ENCODE measurements at places on chromosomes 5 and 9.

GRCh38 chr5:151615431-151615830, 24.3 kb upstream of the FAT2 start:
- no peak for DNase-seq

GRCh38 chr9:137694962-137695875, 76.4 kb downstream of the EHMT1 start:
- DNase-seq, result no peak

DNA sequence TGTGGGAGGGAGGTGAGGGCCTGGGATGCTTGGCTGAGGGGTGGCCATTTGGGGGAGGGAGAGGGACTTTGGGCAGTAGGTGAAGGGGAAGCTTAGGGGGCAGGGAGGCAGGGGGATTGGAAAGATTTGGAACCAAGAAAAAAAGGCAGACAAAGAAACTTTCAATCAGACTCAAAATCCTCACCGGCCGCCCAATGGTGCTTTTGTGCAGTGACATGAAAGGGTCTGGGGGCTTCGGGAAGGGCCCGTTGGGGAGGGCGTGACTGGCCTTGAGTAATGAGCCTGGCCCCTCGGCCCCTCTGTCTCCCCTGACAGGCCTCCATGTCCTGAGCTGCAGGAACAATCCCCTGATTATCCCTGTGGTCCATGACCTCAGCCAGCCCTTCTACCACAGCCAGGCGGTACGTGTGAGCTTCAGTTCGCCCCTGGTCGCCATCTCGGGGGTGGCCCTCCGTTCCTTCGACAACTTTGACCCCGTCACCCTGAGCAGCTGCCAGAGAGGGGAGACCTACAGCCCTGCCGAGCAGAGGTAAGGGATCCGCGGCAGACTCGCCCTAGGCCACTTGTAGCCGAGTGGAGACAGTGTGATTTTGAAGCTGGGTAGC, 181.1 kb downstream of the PAPPA start:
- no peak for DNase-seq

DNA sequence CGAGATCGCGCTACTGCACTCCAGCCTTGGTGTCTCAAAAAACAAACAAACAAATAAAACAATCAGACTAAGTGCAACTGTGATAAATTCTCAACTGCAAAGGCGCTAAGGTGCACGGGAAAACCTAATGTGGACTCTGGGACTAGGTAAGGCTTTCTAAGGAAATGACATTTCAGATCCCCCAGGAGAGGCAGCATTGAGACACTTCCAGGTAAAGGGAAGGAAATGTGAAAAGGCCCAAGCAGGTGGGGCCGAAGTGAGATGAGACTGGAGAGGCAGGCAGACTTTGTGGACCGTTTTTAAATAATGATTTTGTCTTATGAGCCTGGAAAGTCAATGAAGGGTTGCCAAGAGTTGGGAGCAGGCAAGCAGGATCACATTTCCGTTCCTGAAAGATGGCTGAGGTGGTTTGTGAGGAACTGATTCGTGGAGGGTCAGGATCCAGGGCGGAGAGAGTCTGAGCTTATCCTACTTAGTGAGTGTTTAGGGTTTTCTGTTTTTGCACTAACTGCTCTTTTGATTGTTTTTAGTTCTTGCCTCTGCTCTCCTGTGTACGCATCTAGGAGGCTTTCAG, 2.0 kb upstream of the APBA1 start:
- DNase-seq, result no peak

GRCh38 chr9:83601463-83601862, 21.5 kb upstream of the IDNK start:
- DNase-seq, result no peak

- no peak for DNase-seq
Observed at GRCh38 chr5:93580063-93580926, 724 bp downstream of the NR2F1-AS1 start.

- no peak for DNase-seq
Observed at GRCh38 chr5:32405507-32405906, 39.0 kb downstream of the ZFR start.

- no peak for DNase-seq
Observed at GRCh38 chr5:86625148-86625547, 7.4 kb downstream of the COX7C start.

DNA sequence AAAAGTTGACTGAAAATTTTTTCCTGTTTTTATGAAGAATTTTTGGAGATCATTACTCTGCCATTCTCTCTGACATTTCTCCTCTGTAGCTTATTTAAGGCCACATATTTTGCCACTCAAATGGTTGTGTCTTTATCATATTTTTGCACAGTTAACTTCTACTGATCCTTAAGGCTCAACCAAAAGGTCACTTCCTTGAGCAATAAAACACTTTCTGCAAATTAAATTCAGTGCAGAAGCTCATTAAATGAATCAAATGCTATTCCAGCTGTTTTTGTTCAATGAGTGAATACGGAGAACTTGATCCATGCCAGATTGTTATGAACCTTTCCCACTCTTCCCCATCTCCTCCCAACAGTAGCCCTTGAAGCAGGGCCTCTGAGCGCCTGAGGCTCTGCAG, 93.8 kb upstream of the EPB41L4A start:
- DNase-seq, result no peak

- no peak for DNase-seq
Observed at GRCh38 chr5:7050986-7051385, 337.8 kb downstream of the TENT4A start.

DNA sequence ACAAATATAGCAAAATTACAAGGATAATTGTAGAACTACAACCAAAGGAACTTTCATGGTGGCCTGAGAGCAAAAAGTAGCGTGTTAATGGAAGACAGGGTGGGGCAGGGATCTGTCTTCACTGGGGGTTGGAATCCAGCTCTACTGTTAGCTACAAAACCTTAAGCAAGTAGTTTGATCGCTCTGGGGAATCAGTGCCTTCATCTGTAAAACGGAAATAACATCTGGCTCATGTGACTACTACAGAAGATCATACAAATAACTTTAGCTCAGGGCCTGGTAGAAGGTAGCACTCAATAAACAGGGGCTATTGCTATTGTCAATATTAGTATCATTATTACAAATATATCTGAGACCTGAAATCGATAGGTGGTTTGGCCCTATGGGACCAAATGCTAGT, 40.4 kb downstream of the ZNF608 start:
- DNase-seq, result no peak

- no peak for DNase-seq
Observed at GRCh38 chr9:35776018-35776417, 15.4 kb upstream of the NPR2 start.

DNA sequence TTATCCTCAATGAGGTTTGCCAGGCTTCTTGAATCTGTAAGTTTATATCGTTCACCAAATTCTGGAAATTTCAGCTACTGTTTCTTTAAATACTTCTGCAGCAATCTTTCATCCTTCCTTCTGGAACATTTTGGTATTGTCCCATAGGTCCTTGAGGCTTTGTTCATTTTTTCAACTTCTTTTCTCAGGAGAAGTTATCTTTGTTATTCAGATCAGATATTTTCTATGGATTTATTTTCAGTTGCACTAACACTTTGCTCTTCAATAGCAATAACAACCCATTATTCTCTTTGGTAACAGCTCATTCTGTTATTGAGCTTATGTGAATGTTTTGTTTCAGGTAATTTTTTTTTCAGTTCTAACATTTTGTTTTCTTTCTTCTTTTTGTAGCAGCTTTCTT, 13.5 kb downstream of the SNX2 start:
- no peak for DNase-seq

DNA sequence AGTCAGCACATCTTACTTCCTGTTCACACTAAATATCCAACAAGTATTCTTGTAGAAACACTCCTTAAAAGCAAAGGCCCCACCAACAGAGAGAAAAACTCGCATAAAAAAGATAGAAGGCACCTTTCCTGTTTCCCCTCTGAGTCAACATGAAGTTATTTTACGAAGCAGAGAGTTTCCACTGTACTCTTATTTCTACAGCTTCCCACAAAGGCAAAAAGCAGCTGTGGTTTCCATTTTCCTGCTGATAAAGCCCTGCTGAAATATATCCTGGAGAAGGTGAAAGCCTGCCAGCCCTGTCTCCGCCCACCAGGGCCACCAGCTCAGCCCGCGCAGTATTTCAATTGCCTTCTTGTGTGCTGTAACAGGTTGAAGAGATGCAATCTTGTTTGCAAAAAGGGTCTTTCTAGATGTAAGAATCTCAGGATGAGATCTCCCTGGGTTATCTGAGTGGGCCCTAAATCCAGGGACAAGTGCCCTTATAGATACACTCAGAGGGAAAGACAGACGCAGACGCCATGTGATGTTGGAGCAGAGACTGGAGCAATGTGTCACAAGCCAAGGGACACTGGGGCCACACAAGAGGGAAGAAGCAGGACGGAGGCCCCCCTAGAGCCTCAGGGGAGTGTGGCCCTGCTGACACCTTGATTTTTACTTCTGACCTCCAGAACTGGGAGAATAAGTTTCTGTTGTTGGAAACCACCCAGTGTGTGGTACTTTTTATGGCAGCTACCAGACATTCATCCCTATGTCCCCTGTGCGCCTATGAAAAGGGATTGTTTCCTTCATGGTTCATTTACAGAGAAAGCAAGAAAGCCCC, 19.9 kb downstream of the SEMA4D start:
- DNase-seq, result peak; percentile 34

DNA sequence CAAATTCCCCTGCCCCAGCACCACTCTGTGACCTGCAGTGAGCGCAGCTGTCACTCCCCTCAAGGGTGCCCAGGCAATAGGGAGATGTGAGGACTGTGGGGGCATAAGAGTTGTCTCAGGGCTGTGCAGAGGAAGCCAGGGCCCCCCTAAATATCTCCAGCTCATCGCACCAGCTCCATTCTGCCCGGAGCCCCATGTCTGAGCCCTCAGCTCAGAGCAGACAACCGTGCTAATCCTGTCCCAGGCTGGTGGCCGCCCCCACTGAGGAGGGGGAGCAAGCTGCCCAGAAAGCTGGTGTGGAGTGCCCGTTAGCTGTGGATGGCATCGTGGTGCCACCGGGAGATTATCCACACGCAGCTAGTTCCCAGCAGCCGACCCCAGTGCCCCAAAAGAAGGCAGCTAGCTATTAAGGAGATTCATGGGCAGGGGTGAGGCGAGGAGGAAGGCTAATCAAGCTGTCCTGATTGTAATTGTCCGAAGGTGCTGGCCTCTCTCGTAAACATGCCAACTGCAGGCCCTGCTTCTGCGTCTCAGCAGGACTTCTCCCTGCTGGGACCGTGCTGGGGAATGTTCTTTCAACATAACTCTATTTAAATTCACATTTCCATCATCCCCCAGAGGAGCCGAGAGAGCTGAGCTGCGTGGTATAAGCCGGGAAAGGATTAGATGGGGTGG, 17.0 kb upstream of the FIBCD1 start:
- no peak for DNase-seq

DNA sequence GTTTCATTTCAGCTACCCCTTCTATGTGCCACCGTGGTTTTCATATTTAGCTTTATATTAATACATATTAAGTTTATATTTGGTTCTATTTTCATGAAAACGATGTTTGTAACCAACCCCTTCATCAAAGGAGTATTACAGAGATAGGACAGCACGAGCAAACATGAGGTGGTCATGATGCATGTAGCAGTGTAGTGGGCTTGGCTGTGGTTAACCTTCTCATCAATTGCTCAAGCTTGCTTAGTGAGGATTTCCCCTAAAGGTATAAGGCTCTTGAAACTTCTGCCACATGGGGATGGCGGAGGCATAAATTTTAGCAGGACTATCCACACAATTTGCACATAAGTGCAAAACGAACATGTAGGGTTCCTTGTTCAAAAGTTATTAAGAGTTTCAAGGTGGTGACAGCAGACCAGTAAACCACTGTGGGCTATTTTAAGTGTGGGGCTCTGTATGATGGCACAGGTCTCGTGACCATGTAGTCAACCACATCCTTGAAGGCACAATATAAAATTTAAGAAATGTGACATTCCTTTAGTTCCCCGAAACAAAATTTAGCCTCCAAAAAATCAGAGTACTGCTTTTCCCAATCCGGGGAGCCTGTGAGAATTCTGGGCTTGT, 24.8 kb downstream of the TMEM174 start:
- DNase-seq, result no peak

DNA sequence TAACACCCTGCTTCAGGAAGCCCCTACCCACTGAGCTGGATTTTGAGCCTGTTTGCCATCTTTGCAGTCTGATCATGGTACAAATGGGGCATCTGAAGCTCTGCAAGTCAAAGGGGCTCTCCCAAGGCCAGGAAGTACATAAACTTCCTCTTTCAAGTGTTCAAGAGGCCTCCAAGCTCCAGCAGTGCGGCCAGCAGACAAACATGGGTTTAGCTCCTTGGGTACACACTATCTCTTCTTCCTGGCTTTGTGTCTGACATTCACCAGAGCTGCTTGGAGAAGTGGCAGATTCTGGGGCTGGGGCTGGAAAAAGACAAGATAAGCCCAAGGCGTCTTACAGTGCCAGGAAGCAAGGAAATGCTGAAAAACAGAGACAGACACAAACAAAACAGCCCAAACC, 34.1 kb downstream of the LAMC3 start:
- no peak for DNase-seq

DNA sequence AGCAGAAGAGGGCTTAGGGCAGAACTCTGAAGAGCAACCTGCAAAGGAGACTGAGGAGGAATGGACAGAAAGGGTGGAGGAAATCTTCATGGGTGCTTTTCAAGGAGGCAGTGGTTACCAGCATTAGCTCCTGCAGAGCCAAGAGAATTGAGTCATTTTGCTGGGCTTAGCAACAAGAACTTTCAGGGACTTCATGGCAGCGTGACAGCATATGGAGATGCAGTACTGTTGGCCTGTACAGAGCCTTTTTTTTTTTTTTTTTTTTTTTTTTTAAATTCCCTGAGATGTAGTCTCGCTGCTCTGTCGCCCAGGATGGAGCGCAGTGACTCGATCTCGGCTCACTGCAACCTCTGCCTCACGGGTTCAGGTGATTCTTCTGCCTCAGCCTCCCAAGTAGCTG, 296.0 kb upstream of the DMRT1 start:
- DNase-seq, result peak; percentile 54

GRCh38 chr9:135230386-135230765, 142.9 kb downstream of the OLFM1 start:
- DNase-seq, result no peak

- no peak for DNase-seq
Observed at GRCh38 chr5:35212122-35212982, 17.9 kb downstream of the PRLR start.

Data from left lung (tissue), 14 donors.